Left ventricle myocardium inferior (tissue), 1 donor: ENCODE measurements at places on chromosomes 16 and 17. TPM values are rescaled to one million over a fixed set of nuclear protein-coding genes. Genes with fewer than 3 reads are reported as not detected.

DNA sequence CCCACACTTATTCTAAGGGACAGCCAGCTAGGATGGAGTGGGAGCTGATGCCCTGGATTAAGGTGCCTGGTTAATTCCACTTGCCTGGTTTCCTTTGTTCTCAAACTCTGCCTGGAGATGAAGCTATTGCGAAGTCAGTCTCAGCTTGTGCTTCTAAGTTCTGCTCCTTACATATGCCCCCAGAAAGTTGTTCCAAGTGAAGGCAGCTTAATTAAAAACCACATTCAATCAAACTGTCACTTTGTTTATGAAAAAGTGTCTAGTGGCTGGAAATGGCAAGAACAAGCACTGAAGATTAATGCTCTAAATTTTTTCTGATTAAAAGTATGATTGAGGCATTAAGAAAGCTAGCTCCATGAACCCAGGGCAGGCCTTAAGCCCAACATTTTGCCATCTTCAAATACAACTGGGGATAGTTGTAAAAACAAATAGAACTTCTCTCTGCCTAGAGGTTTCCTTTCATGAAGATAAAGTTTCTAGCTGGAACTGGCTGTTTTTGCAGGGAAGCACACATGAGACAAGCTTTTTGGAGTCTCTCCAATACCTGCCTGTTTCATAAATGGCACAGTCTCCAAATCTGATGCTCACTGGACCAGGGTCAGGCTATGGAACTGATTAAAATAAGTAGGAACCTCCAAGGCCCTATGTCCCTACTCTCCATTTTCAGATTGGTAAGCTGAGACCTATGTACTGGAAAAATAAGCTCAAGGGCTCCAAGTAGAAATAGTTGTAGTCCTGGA is 100.9 kb downstream of the GRIN2A start:
- no peaks in the 10 kb centered on the region for H3K36me3 ChIP-seq
- no peaks in the 10 kb centered on the region for H3K27me3 ChIP-seq
- H3K27ac ChIP-seq, result peak overlapping the region; percentile 62
- no peak overlapping the region for H3K4me3 ChIP-seq
- no peak for DNase-seq

DNA sequence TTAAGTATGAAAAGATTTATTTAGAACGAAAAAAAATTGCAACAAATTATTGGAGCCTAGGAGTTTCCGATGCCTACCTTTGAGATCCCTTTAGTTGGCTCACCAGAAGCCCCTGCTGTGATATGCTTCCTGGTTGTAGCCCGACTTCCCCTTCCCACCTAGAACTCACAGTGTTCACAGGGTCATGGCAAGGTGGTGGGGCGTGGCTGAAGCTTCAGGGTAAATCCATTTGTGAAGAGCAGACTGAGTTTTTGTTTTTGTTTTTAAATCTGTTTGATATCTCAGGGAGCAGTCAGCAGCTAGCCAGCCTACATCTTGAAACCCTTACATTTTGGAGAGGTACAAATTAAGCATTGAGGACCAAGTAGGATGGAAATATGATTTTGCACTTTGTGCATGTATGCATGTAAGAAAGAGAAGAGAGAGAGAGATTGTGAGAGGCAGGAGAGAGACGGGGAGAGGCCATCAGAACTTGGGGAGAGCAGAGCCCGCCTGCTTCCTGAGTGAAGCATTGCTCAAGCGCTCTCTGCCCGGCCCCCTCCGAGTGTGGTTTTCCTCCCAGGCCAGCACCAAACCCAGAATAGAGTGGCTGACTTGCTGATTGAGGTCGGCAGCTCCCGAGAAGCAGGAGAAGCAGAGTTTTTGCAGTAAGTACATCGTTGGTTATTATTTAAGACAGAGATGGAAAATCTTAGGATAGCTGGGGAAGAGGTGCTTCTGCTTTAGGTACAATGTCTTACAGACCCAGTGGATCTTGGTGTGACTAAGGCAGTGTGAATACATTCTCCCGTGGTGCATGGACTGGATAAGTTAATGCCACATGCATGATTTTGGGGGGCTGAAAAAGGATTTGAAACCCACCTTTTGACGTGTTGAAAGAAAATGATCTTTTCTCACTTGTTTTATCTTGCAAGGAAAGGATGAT is 64.2 kb downstream of the SPECC1 start:
- H3K4me1 ChIP-seq, result peaks cover 25% of the 10 kb centered on the region
- no peaks in the 10 kb centered on the region for H3K27me3 ChIP-seq
- peak overlapping the region; percentile 72 for H3K27ac ChIP-seq
- no peaks in the 10 kb centered on the region for H3K36me3 ChIP-seq
- peak; percentile 67 for DNase-seq

DNA sequence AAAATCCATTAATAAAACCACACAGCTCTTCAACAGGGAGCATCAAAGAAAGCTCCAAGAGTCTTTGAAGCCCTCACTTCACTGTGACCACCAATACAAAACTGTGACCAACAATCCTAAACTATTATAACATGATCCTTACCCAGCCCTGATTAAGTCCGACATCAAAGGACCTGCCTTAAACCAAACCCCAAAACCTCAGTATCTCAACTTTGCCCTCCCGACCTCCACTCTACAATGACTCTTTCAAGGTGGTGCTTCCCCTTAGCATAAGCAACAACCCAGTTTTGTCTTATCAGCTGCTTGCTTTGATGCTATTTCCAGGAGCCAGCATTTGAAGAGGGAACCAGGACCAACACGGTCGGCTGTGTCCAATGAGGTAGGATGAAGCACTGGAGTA is 8.5 kb upstream of the PRSS22 start:
- DNase-seq, result no peak
- H3K36me3 ChIP-seq, result no peaks in the 10 kb centered on the region
- no peak overlapping the region for H3K27ac ChIP-seq
- peaks cover 17% of the 10 kb centered on the region for H3K27me3 ChIP-seq
- no peak overlapping the region for H3K4me3 ChIP-seq

GRCh38 chr17:56735842-56736241 is 97.9 kb downstream of the C17orf67 start:
- H3K27ac ChIP-seq, result no peak overlapping the region
- H3K27me3 ChIP-seq, result peaks cover 10% of the 10 kb centered on the region
- H3K4me1 ChIP-seq, result no peaks in the 10 kb centered on the region
- H3K36me3 ChIP-seq, result no peaks in the 10 kb centered on the region
- H3K4me3 ChIP-seq, result no peak overlapping the region

DNA sequence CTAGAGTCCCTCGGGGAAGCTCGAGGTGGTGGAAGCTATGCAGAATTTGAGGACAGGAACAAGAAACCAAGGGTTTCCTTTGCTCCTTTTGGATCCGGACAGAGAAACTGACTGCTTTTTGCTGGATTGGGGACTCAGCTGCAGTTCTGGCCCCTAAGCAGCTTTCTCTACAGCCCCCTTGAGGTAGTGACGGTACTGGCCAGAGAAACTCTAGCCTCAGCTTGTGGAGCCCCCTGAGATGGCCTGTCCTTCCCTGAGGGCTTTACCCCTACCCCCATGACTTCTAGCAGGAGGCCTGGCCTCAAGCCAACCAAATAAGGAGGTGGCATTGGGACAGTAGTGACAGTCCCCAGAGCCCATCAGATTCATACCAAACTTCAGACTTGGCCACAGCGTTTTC is 118.1 kb downstream of the IRX5 start:
- H3K4me1 ChIP-seq, result no peaks in the 10 kb centered on the region
- peaks cover 26% of the 10 kb centered on the region for H3K27me3 ChIP-seq
- no peak for DNase-seq
- H3K36me3 ChIP-seq, result no peaks in the 10 kb centered on the region
- H3K27ac ChIP-seq, result no peak overlapping the region

DNA sequence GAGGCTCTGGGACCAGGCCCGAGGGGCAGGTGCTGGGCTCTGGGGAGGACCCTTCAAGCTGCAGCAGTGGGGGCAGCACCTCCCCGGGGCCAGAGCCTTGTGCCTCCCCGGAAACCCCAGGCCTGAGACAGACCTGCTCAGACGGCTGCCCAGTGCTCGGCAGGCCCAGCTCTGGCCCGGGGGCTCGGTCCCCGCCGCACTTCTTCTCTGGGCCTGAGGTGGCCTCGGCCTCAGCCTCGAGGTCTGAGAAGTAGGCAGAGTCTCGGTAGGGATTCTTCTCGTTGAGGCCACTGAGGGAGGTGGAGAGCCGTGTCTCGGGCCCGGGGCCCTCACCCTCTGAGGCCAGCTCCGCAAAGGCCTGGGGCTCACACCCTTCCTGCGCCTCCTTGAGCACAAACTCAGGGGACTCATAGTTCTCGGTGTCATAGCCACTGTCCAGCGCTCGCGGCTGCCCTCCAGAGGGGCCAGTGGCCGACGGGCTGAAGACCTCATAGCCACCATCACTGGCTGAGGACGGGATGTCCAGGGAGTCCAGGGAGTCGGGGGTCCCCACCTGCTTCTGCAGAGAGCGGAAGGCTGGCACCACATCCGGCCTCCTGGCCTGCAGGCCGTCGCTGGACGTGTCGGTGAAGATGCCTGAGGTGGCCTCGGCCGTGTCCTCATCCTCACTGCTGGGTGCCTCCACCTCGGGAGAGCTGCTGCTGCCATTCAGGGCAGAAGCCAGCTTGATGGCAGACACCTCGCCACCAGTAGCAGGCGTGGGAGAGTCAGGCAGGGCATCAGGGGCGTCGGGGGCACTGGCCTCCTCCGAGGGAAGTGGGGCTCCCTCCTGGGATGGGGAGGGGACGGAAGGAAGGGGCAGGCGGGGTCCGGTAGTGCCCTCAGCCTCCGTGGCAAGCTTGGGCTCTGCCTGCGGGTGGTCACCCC is 44.3 kb upstream of the PVALEF start:
- no peak overlapping the region for H3K27ac ChIP-seq
- H3K27me3 ChIP-seq, result peaks cover 51% of the 10 kb centered on the region
- peaks cover 5% of the 10 kb centered on the region for H3K36me3 ChIP-seq
- DNase-seq, result no peak
- no peak overlapping the region for H3K4me3 ChIP-seq

DNA sequence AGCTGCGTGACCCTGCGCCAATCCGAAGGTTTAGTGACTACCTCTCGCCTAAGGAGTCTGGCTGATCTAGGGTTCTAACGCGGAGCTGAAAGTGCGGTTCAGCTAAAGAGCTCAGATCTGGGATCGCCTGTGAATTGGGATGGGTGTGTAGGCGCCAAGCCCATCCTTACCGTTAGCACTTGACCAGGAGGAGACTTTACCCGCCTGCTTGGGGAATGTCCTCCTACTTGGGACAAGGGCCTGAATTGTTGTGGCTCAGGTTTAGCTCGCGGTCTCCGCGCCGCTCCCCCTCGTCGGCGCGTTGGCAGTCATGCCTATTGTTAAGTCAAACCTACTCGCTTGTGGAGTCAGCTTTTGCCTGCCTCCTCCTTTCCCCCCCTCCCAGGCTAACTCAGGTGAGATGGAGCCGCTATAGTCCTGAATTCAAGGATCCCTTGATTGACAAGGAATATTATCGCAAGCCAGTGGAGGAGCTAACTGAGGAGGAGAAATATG is 480 bp downstream of the MRPS7 start:
- peak overlapping the region; percentile 93 for H3K4me3 ChIP-seq
- peaks cover 43% of the 10 kb centered on the region for H3K36me3 ChIP-seq
- DNase-seq, result no peak
- no peaks in the 10 kb centered on the region for H3K27me3 ChIP-seq
- peaks cover 53% of the 10 kb centered on the region for H3K4me1 ChIP-seq

DNA sequence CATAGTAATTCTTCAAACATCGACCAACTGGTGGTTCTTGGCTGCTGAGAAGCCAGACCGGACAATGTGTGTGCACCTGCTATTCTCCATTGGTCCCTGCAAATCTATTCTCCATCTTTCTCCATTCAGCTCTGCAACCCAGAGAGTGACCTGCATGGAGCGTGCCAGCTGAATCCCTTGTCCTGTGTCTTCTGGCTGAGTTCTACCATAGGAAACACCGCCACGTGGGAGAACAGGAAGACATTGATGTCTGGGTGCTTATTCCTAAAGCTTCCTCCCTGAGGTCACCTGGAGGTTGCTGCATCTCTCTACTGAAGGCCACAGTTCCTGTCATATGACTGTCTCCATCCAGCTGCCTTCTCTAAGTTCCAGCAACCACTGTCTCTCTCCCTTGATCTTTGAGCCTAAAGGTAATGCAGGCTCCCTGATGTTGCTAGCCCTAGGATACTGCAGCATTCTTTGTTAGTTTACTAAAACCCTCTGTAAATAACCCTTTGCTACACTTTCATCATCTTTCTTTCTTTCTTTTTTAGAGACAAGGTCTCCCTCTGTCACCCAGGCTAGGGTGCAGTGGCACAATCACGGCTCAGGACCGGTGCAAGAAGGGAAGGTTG is 10.6 kb upstream of the SMG1 start:
- no peak for DNase-seq
- no peak overlapping the region for H3K4me3 ChIP-seq
- H3K27me3 ChIP-seq, result no peaks in the 10 kb centered on the region
- peaks cover 14% of the 10 kb centered on the region for H3K4me1 ChIP-seq

- no peaks in the 10 kb centered on the region for H3K36me3 ChIP-seq
- no peak overlapping the region for H3K4me3 ChIP-seq
- peaks cover 32% of the 10 kb centered on the region for H3K27me3 ChIP-seq
- DNase-seq, result no peak
- H3K27ac ChIP-seq, result no peak overlapping the region
- H3K4me1 ChIP-seq, result no peaks in the 10 kb centered on the region
These were observed 47.5 kb downstream of the CA10 start for GRCh38 chr17:52110923-52111581.

- peaks cover 68% of the 10 kb centered on the region for H3K27me3 ChIP-seq
- no peak for DNase-seq
- H3K27ac ChIP-seq, result no peak within 1 kb of the TSS
- H3K4me1 ChIP-seq, result no peaks in the 10 kb centered on the region
These were observed at the start of gene C16orf82 for GRCh38 chr16:27066668-27067537. Gene C16orf82, plus strand, starts transcription at chr16:27066927.

GRCh38 chr16:11543661-11544393 is 42.9 kb downstream of the LITAF start:
- no peaks in the 10 kb centered on the region for H3K4me1 ChIP-seq
- DNase-seq, result no peak
- peaks cover 15% of the 10 kb centered on the region for H3K36me3 ChIP-seq
- no peaks in the 10 kb centered on the region for H3K27me3 ChIP-seq
- H3K4me3 ChIP-seq, result no peak overlapping the region

Gene SCARF1
- 12.2 TPM for total RNA-seq

Gene SLC13A2
- total RNA-seq, result not detected
